ENCODE measurements at places on chromosomes 2 and 18. TPM values are rescaled to one million over a fixed set of nuclear protein-coding genes. Genes with fewer than 3 reads are reported as not detected.
A peak's percentile ranks its signal among the peaks of the same experiment; 100 is the strongest.

CYTIP gene
- polyA plus RNA-seq = 1.7 TPM

PPP1R1C gene
- 3.5 TPM for polyA plus RNA-seq

RAB6D gene
- polyA plus RNA-seq = 1.7 TPM

HNMT gene
- polyA plus RNA-seq = 78.8 TPM

GPR148 gene
- not detected for polyA plus RNA-seq

GLB1L gene
- 28.7 TPM for polyA plus RNA-seq

STPG4 gene
- 0.12 TPM for polyA plus RNA-seq

CPS1 gene
- polyA plus RNA-seq = 6.1 TPM

CSRNP3 gene
- 11.0 TPM for polyA plus RNA-seq

NETO1 gene
- polyA plus RNA-seq = 2.4 TPM

CD8B2 gene
- 0.23 TPM for polyA plus RNA-seq

PRKAG3 gene
- polyA plus RNA-seq = 0.15 TPM

SCG2 gene
- 0.75 TPM for polyA plus RNA-seq

KCMF1 gene
- polyA plus RNA-seq = 56.8 TPM

GRCh38 chr18:28804512-28805202 is 627.7 kb upstream of the CDH2 start:
- DNase-seq = no peak

GRCh38 chr2:162017233-162017632 is 56.8 kb downstream of the DPP4 start:
- DNase-seq = no peak

GRCh38 chr18:5417342-5417741 is 121.8 kb upstream of the ZBTB14 start:
- DNase-seq = no peak

- DNase-seq = no peak
Observed at GRCh38 chr2:10810202-10811161, 2.1 kb downstream of the PDIA6 start.

- DNase-seq = no peak
Observed at GRCh38 chr18:49031511-49032188, 80.9 kb upstream of the SMAD7 start.

DNA sequence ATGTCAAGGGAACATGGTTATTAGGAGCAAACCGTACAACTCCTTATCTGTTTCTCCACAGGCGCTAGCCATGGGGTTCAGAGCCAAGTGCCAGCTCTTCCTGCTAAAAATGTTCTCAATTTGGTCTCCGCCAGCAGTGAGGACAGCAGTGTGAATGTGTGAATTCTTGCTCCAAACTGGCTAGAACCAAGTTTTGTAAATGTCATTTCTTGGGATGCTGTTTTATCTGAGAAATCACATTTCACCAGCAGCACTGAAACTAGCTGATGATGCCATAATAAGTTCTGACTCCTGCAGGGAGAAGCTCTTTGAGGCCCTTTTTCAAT is 140.6 kb upstream of the LGALSL start:
- no peak for DNase-seq

GRCh38 chr18:72089432-72089831 is 454.7 kb downstream of the CBLN2 start:
- DNase-seq = no peak

DNA sequence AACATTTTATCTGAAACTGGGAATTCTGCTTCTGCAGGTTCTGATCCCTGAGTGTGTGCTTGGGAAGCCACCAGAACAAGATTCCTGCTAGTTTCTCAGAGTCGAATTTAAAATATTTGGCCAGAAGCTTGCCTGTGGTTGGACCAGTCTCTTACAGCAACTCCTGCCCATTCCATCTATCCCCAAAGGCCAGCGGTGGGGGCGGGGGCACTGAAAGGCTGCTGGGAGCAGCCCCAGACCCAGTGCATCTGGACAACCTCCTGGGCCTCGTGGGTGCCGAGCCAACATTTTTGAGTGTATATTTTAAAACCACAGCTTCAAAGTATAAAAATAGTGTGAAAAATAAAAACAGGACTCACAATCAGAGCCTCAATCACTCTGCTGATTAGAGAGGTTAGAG is 38.6 kb upstream of the ZFP36L2 start:
- DNase-seq = no peak

DNA sequence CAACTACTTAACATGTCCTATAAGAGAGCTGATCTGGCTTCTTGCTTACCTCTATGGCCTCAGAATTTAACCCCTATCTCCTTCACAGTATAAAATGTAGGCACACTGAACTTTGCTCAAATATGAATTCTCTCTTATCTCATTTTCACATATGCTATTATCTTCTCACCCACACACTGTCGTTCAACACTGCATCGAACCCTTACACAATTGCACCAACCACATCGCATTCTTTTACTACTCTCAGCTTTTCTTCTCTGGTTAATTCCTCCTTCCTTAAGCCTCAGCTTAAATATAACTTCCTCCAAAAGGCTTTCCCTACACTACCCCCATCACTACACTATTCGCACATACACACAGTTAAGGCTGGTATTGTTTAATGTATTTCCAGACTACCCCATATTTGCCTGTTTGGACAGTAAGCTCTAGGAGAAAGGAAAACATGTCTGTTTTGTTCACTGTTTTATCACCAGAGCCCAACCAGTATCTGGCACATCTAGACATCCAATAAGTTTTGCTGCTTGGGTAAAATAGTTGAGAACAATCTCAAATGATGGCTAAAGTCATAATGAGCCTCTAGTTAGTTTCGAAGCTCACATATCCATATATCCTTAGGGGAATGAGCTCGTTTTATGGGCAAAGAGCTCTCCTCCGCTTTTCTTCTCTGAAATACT is 47.7 kb downstream of the HIBCH start:
- DNase-seq = no peak

- DNase-seq = no peak
Observed at GRCh38 chr2:105753380-105753779, 8.7 kb downstream of the NCK2 start.

- DNase-seq = peak; percentile 43
Observed at GRCh38 chr2:113755835-113756354, 547 bp downstream of the SLC35F5 start.

DNA sequence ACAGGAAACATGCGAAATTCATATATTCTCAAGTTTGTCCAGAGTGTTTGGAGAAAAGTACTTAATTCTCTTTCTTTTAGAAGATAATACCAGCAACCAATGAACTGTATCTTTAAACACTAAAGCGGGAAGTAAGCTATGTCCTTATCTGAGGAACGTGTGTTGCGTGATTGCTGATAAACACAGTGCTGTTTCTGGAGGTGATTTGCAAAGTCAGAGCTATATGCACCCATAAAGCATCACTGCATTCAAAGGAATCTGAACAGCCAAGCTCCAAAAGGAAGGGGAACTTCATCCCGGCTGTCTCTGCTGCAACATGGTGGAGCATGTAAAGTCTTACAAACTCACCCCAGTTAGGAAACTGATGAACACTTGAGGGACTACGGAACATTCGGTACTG is 271.7 kb upstream of the FN1 start:
- no peak for DNase-seq

DNA sequence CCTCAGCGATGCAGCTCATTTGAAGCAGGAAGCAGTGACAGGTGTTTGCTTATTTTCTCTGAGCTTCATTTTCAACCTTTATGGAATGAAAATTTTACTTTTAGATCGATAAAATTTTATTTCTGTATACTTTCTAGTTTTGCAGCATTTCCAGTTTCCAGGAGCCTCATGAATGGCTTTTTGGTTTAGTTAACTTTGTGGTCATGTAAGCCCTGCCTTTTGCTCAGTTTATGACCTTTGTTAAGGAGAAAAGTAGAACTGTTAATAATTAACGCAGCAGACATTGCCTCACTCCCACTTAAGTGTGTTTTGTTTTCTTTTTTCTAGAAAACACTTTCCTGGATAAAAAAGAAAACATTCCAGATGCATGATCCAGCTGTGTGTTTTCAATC is 4.4 kb upstream of the FARP2 start:
- no peak for DNase-seq

- no peak for DNase-seq
Observed at GRCh38 chr2:180225118-180225517, 218.0 kb upstream of the CWC22 start.

GRCh38 chr2:215931256-215931903 is 82.0 kb downstream of the MREG start:
- peak; percentile 78 for DNase-seq

GRCh38 chr2:169661265-169661664 is 32.9 kb downstream of the CFAP210 start:
- no peak for DNase-seq

GRCh38 chr2:28274911-28275685 is 117.6 kb upstream of the FOSL2 start:
- no peak for DNase-seq

DNA sequence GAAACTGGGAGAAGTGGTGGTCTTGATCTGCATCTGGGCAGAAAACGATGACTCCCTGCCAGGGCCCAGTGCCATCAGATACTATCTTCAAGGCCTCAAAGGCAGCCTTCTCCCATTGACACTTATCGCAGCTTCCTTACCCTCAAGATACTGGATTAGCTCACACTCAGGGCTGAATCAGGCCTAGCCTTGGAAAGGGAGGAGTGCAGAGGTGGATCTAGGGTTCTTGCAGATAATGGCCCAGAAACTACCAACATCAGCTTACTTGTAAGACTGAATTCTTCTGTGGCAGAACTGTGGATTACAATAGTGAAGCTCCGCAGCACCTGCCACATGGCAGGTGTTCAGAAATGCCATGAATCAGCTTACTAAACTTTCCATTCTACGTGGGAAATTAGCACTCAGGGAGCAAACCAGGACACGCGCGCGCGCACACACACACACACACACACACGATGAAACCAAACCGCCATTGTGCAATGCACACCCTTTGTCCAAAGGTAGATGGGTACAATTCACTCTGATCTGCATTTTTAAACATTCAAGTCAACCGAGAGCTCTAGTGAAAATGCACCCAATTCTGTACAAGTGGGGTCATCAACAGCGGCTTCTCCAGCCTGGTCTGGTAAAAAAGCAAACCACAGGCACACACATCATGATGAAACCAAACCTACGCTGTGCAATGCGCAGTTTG is 26.3 kb upstream of the TMEM182 start:
- peak; percentile 20 for DNase-seq

DNA sequence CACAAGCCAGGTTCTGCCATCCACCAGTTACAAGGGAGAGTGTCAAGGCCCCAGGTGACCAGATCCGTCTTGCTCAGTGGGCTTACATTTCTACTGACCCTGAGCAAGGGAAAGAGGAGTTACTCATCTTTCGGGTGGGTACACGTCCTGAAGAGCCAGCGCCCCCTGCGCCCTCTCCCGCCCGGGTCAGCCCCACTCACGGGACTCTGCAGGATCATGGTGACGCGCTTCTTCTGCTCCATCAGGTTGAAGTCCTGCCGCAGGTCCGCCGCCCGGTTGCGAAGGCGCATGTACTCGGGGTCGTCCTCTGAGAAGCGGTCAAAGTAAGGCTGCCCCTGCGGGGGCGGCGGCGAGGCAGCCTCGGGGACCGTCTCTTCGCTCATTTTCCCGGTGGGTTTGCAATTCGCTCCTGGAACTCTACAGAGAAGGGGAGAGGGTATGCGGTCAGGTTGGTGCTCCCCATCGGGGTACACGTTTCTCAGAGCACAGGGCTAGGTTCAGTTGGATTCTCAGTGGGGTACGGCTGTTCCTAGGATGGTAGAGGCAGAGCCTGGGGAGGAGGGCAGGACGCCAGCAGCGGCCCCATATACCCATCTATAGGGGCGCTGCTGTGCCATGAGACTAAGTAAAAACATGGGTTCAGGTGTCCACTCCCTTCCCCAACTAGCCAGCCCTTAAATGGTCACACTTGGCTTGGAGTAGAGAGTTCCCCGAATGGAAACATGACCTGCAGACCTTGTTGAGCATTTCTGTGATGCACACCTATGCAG is 61.8 kb downstream of the ADD2 start:
- DNase-seq = no peak

GRCh38 chr18:29154196-29154757 is 977.3 kb upstream of the CDH2 start:
- DNase-seq = no peak

GRCh38 chr2:4404363-4404762 is 701.0 kb downstream of the DCDC2C start:
- no peak for DNase-seq

DNA sequence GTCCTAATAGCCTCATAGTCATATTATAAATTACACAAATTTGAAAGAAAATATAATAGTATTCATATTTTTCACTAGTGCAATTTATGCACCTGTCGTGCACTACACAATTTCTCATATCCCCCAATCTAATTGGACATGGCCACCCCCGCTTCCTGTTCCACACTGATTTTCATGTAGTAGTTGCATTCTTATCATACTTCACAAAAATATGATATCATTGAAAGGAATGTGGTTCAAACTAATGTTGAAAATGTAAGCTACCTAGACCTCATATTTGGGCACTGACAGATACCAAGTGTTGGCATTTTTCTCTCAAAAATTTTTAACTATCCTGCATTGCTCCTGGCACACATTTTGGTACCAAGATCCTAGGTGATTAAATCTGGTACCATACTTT is 985.5 kb upstream of the POU3F3 start:
- no peak for DNase-seq

- DNase-seq = no peak
Observed at GRCh38 chr2:49753344-49753985, 599.1 kb upstream of the FSHR start.

DNA sequence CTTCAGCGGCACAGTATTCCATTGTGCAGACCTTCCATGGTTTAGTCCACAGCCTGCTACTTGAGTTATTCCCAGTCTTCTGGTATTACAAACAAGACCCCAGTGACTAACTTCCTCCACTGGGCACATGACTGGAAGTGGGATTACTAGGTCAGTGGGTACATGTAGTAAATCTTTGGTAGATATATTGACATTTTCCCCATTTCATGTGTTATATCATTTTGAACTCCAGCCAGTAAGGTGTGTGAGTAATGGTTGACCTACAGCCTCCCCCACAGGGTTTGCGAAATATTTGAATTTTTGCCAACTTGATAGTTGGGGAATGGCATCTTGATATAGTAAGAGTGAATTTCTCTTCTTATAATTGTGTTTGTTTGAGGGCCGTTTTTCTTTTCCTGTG is 58.8 kb downstream of the RNF144A start:
- DNase-seq = no peak

DNA sequence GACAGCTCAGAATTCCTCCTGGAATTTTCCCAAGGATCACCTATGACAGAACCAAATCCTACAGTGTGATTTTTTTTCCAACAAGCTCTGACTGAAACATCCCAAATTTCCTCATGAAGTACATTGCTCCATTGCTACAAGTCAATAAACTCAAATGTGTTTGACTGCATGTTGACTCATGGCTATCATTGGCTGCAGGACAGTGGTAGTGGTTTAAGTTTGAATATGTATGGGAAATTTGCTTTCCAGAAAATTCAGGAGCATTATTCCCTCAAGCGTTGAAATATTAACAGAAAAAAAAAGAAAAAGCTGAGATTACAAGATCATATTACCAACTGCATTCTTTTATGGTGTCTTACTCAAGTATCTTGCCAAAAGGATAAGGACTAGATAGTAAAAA is 402.8 kb upstream of the DSEL start:
- DNase-seq = no peak

- no peak for DNase-seq
Observed at GRCh38 chr2:232997749-232998665, 15.0 kb downstream of the NGEF start.
